ENCODE measurements at places on chromosomes 7 and 10. TPM values are rescaled to one million over a fixed set of nuclear protein-coding genes. Genes with fewer than 3 reads are reported as not detected.

Gene FAM131B
- polyA plus RNA-seq, result 2.0 TPM

Gene SCIN
- 0.17 TPM for polyA plus RNA-seq

Gene TMEM270
- not detected for polyA plus RNA-seq

Gene SNX10
- not detected for polyA plus RNA-seq

Gene EPHA1
- not detected for polyA plus RNA-seq

Gene NPSR1
- polyA plus RNA-seq, result not detected

Gene FAM180A
- 2.1 TPM for polyA plus RNA-seq

Gene ACSM6
- polyA plus RNA-seq, result not detected

Gene CALCR
- not detected for polyA plus RNA-seq

Gene GIMAP5
- polyA plus RNA-seq, result not detected

Gene NKX1-2
- not detected for polyA plus RNA-seq

Gene ZNF467
- polyA plus RNA-seq, result 0.92 TPM

Gene ARHGEF35
- polyA plus RNA-seq, result 0.37 TPM

Gene PWWP2B
- 1.6 TPM for polyA plus RNA-seq

- DNase-seq, result no peak
Measured at GRCh38 chr10:117555863-117556262, 13.3 kb downstream of the EMX2 start.

GRCh38 chr7:129829737-129830631, 122.8 kb downstream of the UBE2H start:
- DNase-seq, result no peak

DNA sequence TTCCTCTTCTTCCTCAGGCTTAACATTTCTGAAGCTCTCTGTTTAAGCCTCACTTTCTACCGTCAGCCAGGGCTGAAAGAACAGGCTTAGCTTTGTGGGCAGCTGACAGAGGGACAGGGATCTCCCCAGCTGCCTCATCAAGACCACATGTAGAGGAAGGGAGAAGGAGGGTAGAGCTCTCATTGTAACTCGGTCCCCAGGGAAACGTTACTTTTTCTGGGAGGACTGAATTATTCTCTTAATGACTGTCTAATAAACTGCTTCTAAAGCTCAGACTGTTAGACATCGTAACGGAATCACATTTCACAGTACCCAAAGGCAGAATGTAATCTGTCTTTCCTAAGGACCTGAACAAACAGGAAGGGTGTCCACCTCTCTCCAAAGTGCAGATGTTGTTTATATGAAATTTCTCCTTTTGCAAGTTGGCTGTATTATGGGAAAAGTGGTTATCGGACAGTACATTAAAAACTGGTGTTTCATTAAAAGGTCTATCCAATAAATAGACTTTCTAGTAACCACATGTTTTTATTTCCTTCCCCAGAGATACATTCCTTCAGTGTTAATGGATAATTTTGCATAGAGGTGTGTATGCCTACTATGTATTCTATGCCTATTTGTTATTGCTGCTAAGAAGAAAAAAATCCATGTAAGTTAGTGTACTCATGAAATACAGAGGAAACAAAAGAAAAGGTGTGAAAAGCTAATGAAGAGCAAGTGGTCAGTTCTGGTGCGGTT, 144.2 kb downstream of the CTTNBP2 start:
- DNase-seq, result no peak

DNA sequence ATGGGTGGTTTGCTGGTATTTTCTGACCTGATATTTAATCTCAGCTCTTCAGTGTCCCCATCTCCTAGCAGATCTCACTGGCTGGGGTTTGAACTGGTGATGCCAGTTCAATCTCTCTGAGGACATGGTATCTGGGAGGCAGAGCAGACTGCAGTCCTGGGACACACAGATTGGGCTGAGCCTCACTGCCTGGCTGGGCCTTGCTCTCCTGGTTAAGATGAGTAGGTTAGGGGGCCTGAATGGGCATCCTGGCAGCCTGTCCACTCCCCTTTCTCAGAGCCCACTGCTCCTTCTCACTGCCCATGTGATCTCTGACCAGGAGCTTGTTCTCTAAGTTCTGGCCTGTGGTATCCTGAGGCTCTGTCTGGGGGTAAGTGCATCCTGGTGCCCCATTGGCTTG, 363.4 kb downstream of the GLRX3 start:
- DNase-seq, result no peak

GRCh38 chr7:148045521-148045920, 545.0 kb upstream of the C7orf33 start:
- DNase-seq, result no peak

- no peak for DNase-seq
Measured at GRCh38 chr7:151410405-151411390, 860 bp upstream of the WDR86 start.

GRCh38 chr7:133135451-133135850, 53.6 kb upstream of the CHCHD3 start:
- no peak for DNase-seq

DNA sequence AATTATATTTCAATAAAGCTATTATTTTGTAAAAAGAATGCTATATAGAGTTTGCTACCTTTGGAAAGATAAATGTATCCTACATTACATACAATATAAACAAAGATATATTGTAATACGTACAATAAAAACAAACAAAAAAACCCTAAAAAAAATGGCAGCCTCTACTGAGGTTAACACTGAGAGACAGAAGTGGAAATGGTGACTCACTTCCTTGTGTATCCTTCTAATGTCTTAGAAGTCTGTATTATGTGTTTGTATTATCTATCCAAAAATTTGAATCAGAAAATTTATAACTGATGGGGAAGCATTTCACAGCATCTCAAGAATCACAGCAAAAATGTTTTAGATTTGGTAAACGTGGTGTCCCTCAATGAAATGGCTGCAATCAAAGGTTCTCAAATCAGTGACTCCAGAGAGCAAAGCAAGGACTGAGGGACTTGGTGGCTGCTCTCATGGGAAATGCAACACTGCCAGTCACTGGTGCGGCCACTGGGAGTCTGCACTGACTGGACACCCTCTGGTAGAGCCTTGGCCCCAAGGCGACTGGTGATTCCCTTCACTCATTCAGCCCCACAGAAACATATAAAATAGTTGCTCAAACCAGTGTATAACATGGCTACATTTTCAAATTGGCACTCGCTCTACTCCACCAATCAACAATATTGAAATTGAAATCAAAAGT, 53.8 kb downstream of the PANK1 start:
- no peak for DNase-seq

DNA sequence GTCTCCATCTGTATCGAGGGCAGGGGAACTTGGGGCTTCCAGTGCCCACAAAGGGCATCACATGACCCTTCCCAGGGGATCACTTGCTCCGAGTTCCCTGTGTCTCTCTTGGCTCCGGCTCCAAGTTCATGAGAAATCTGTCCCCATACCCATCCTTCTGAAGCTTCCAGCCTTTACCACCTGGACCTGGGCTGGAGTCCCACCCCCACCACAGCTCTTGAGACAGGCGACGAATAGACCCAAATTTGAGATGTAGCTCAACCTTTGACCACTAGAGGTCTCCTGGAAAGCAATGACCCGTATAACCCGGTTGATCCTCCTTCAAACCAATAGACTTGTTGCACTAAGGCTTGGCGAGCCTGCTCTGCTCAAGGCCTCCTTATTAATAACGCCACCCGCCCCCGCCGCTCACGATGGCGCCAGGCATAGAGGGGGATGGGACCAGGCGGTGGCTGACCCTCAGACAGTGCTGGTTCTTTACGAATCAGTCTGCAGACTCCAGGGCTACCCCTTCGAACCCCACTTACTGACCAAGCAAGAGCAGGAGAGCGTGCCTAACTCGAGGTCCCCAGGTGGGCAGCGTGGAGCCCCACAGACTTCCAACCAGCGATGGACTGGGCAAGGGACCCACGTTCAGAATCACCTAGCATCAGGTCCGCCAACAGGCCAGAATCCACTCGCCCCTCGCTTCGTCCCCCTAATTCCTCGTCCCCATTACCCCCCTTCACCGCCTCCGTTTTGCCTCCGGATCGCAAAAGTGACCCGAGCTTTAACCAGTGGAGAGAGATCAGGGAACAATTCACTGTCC, 4.4 kb upstream of the ARID5B start:
- no peak for DNase-seq

GRCh38 chr10:48780341-48780740, 95.7 kb downstream of the WDFY4 start:
- DNase-seq, result no peak

- no peak for DNase-seq
Measured at GRCh38 chr7:101315336-101315735, 6.3 kb downstream of the IFT22 start.

DNA sequence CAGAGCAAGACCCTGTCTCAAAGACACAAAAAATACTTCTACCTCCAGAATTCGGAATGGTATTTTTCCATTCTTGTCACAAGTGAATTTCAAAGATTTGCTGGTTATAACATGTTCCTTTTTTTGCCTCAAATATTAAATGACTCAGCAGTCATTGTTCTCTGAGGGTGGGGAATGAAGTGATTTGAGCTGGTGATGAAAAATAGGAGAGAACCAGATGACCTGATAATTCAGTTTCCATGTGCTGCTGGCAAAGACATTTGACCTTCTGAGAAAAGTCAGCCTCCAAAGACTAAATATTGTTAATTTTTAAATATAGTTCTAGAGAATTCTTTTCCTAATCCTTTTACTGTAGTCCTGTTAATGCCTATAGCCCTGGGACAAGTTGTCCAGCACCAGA, 78.9 kb downstream of the CACNB2 start:
- no peak for DNase-seq

- DNase-seq, result no peak
Measured at GRCh38 chr10:10490581-10490980, 527.1 kb upstream of the CELF2 start.

- DNase-seq, result no peak
Measured at GRCh38 chr10:22805304-22805703, 90.9 kb upstream of the PIP4K2A start.

DNA sequence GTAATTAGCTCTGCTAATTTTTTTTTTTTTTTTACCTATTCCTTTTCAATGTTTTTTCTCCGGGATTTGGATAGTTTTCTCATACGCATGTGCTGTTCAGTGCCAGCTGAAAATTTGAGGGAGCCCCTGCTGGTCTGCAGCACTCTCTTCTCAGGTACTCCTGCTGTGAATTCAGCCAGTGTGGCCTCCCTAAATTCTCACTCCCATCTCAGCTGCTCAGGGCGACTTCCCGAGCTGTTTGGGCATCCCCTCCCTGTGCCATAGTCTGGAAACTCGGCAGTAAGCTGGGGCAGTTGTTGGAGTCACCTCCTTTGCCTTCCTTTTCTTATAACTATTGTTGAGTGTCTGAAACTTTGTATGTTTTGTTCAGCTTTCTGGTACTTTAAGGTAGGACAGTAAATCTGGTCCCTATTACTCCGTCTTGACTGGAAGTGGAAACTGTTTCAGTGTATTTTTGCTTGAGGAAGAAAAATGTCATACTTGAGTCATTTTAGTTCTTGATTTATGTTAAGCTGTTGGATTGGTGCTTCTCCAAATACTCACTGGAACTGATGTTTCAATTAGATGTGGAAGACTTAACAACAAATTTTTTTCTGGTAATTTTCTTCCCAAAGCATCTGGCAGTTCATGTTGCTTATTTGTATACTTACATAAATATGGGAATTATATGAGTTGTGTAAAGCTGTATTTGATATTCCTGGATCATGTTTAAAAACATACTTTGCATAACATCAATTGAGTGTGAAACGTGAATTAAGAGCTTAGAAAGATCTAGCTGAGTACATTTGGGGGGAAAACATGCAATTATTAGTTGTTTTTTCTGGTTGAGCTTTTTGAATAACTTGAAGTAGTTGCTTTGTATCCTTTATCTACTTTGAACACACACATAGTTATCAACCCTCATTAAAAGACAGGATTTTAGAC, 33.7 kb downstream of the MINPP1 start:
- no peak for DNase-seq

DNA sequence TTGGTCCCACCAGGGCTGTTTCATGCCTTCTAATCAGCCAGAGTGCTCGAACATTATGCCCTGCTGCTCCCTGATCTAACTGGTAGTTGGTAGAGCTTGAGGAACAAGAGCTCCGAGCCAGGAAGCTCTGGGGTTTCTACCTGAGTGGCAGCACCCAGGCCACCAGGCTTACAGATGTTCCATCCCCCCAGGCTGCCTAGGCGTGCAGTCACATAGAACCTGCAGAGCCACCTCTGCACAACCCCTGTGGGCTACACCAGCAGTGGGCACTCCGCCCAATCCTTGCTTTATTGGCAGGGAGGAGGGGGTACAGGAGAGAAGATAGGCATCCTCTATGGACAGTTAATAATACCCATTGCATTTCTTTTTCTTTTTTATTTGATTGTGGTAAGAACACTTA, 21.8 kb downstream of the MAP3K8 start:
- DNase-seq, result no peak

GRCh38 chr7:5584096-5584495, 160.5 kb upstream of the TNRC18 start:
- no peak for DNase-seq

DNA sequence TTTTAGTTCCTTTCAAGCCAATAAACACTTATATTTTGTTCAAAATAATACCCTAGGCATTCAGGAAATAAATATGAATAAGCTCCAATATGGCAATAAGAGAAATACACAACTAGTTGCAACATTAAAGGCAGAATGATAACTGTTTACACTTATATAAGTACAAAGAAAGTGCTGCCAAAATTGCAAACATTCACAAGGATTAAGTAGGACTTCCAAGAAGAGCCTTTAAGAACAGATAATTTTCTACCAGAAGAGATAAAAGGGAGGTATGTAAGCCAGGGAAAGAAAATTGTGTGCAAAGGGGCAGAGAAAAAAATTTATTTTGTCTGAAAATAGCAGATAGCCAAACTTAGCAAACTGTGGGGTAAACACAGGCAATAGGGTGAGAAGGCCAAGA, 83.8 kb downstream of the CTNNA3 start:
- no peak for DNase-seq

- no peak for DNase-seq
Measured at GRCh38 chr7:823649-824048, 8.6 kb upstream of the SUN1 start.

DNA sequence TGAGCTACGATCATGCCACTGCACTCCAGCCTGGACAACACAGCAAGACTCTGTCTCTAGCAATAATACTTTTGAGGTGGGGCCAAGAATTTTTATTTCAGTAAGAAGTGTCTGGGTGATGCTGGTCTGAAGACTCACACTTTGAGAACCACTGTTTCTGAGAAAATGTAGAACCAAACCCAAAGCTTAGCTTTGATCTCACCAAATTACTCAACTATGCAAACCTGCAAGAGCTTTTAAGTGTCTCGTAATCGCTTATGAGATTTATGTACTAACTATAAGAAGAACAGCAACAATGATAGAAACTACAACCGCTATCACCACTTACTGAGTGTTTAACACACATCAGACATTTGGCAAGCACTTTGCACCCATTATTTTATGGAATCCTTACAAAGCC, 29.5 kb downstream of the APBB1IP start:
- no peak for DNase-seq

DNA sequence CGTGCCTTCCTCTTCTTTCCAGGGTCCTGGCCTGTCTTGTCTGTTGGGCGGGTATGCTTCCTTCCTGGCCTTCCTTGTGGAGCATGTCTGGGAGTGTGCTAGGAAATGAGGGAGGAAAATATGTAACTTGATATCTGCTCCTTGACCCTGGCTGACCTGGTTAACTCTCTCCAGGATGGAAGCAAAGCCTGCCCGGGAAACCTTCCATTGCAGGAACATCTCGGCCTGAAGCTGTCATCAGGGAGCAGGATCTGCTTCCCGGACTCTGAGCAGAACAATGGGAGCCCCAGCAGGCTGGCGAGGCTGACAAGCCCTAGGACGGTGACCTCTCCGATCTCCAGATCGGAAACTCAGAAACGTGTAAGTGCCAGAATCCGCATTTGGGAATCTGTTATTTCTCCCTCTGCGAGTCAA, 340.3 kb downstream of the FRMD4A start:
- DNase-seq, result no peak

GRCh38 chr10:79050896-79051555, 17.7 kb upstream of the ZMIZ1 start:
- DNase-seq, result no peak
